ENCODE measurements at places on chromosomes 1 and 21. TPM values are rescaled to one million over a fixed set of nuclear protein-coding genes. Genes with fewer than 3 reads are reported as not detected.

Gene RBP7
- total RNA-seq: 1.6 TPM

Gene CYP2J2
- 56.8 TPM for total RNA-seq

Gene GBP3
- 103 TPM for total RNA-seq

Gene TFF2
- 2.5 TPM for total RNA-seq

Gene WDR64
- total RNA-seq: not detected
